ENCODE measurements at places on chromosomes 2 and 18.

- DNase-seq: no peak
Measured at GRCh38 chr2:108587621-108588020, 53.4 kb downstream of the LIMS1 start.

DNA sequence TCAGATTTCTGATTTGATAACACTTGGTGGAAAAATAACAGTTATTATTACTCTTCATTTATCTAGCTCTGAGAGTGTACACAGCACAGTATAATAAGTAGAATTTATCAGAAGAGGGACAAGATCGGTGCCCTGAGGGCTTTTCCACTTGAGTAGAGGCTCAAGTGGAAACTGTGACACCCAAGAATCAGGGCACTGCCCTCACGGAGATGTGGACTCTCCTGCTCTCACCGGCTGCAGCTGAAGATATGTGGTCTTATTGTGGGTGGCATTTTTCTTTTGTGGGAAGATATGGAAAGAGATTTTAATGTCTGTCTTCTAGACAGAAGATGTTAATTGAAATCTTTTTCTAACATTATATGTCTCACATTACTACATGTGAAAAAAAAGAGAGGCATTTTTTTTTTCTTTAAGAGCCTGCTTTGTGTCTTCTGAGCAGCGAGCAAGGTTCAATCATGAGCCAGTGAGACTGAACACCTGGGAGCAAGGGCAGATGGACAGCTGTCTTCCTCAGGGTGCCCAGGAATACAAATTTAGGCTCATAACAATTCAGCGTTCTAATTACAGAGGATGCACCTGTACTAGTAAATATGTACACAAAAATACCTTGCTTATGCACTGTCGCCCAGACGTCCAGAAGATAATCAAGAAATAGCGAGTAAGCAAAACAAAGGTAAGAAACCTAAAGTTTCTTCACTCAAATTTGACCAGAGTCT, 1098.2 kb upstream of the FANCL start:
- DNase-seq: no peak

DNA sequence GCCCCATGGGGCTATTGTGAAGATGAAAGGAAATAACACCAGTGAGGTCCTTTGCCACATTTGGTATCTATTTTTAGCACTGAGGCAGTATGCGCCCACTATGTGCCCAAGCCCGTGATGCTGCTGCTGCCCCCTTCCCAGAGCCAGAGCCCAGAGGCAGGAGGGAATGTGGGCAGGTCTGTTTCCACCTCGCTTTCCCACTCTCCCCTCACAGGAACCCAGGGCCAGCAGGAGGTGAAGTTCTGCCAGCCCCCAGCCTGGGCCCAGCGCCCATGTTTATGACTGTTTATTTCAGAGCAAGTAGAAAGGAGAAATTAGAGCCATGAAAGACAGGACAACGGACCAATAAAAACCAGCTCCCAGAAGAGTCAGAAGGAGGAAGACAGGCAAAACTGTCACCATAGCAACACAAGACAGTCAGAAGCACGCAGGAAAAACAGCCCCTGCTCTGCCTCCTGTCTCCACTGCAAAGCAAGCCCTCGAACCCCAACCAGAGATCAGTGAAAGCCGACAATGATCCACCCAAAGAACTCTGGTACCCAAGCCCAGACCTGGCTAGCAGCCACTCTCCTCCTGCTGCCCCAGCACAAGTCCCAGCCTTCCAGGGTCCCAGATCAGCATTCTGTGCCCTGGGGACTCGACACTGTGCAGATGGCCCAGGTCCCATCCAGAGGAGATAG, 1.4 kb downstream of the CYRIA start:
- DNase-seq: no peak

DNA sequence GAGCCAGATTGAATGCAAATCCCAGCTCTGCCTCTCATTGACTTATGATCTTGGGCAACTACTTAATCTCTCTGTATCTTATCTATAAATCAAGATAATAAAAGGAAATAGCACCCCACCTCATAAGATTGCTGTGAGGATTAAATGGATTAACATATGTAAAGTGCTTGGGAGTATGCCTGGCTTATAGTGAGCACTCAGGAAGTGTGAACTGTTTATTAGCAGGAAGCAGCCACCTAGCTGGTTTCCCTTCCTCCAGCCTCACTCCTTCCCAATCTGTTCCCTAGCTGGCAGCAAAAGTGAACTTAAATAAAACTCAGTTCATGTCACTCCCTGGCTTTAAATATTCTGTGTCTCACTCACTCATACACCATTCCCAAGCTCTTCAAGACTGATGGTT, 526.6 kb upstream of the PKDCC start:
- no peak for DNase-seq

- no peak for DNase-seq
Measured at GRCh38 chr2:79159653-79160052, at the start of gene REG3A. Gene REG3A, minus strand, starts transcription at chr2:79159753. Its CDS starts 348 bp downstream, at chr2:79159405.

DNA sequence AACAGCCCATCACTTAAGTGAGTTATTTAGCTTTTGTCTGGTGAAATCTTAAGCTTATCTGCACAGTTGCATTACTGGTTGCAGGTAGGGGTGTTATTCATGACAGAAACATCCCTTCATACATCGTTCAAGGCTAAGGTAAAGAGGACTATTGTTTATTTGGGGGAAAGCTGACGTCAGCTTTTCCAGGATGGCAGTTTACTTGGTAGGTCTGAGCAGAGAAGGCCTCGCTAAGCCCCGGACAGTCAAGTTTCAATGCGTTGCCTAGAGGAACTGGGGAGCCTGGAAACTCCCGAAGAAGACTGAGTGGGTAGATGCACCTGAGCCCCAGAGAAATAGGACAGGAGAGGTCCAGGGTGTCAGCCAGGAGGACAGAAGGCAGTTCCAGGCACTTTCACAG, 2.2 kb downstream of the RNU4ATAC start:
- DNase-seq: no peak

Data from activated CD4-positive, alpha-beta T cell treated with anti-CD3 and anti-CD28 coated beads, Interleukin-2, Interleukin-4, amounts not matched to agents 100 ng/mL and 50 ng/mL, durations not matched to agents 16 hours and 8 hours (primary cell).